PC-3 (cell line): ENCODE measurements at places on chromosomes 5 and 9. TPM values are rescaled to one million over a fixed set of nuclear protein-coding genes. Genes with fewer than 3 reads are reported as not detected.

PPP2R2B gene
- 2.4 TPM in 1 of 2 replicates, not detected in the other for total RNA-seq

TXNDC8 gene
- not detected in 2 replicates for total RNA-seq

ANXA1 gene
- 176 and 192 TPM in 2 replicates for total RNA-seq

ADGRD2 gene
- total RNA-seq = not detected in 2 replicates

PRRT1B gene
- not detected in 2 replicates for total RNA-seq

GRM6 gene
- not detected in 2 replicates for total RNA-seq

SH3GL2 gene
- 1.4 and 2.9 TPM in 2 replicates for total RNA-seq

MOB3B gene
- total RNA-seq = 2.6 TPM in 2 replicates

SV2C gene
- total RNA-seq = not detected in 2 replicates

TNFSF15 gene
- total RNA-seq = 1.7 and 2.2 TPM in 2 replicates

BSPRY gene
- 22.6 and 23.7 TPM in 2 replicates for total RNA-seq

SLC24A2 gene
- not detected in 2 replicates for total RNA-seq

SELENOP gene
- 3.3 and 3.9 TPM in 2 replicates for total RNA-seq

GABRA1 gene
- not detected in 2 replicates for total RNA-seq
